Liver (tissue), 10 donors: ENCODE measurements at places on chromosomes 6 and 20.

- no peak overlapping the region for H3K4me3 ChIP-seq
- H3K4me1 ChIP-seq: peaks cover 9% of the 10 kb centered on the region
- H3K27me3 ChIP-seq: no peaks in the 10 kb centered on the region
- DNase-seq: no peak
- H3K36me3 ChIP-seq: no peaks in the 10 kb centered on the region
- H3K27ac ChIP-seq: no peak overlapping the region
Measured at GRCh38 chr20:7499201-7499600, 441.1 kb downstream of the HAO1 start.

DNA sequence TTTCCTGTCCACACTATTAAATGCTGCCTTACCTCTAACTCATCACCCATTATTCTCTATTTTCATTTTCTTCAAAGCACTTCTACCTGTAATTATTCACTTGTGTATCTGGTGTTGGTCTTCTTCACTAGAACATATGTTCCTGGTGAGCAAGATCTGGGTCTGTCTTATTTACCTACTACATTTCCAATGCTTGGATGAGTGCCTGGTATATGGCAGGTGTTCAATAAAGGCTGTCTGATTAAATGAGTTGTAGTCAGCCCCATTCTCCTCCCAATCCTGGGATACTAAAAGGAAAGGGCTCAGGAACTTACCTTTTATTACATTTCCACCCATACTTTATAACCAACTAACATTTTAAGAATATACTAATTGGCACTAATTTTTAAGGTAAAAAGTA lies 61.0 kb downstream of the CEP162 start:
- DNase-seq: no peak
- H3K4me3 ChIP-seq: no peak overlapping the region
- no peaks in the 10 kb centered on the region for H3K36me3 ChIP-seq
- no peak overlapping the region for H3K27ac ChIP-seq

GRCh38 chr20:37642246-37642645 lies 51.6 kb upstream of the CTNNBL1 start:
- no peak for DNase-seq
- H3K27ac ChIP-seq: no peak overlapping the region
- no peaks in the 10 kb centered on the region for H3K27me3 ChIP-seq
- no peaks in the 10 kb centered on the region for H3K36me3 ChIP-seq

DNA sequence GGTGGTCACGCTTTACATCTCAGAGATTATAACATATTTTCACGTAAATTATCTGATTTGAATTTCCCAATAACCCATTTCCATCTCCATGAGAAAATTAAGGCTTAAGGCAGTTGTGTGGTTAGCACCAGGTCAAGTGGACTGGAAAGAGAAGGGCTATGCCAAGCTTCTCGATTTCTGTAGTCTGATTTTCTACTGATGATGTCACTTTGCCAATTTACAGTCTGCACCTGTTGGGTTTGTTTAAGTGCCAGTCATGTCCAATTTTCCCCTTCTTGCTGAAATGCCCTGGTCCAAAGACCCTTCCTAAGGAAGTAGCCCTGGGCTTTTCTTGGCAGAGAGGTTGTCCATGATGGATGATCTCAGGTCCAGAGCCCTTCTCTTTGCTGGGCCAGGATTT lies 562.3 kb upstream of the BTBD3 start:
- H3K36me3 ChIP-seq: no peaks in the 10 kb centered on the region
- H3K4me3 ChIP-seq: no peak overlapping the region
- H3K27ac ChIP-seq: no peak overlapping the region
- no peaks in the 10 kb centered on the region for H3K27me3 ChIP-seq
- no peak for DNase-seq

- no peaks in the 10 kb centered on the region for H3K36me3 ChIP-seq
- no peaks in the 10 kb centered on the region for H3K27me3 ChIP-seq
- no peak overlapping the region for H3K4me3 ChIP-seq
Measured at GRCh38 chr6:109088995-109089394, 5.7 kb downstream of the SESN1 start.

DNA sequence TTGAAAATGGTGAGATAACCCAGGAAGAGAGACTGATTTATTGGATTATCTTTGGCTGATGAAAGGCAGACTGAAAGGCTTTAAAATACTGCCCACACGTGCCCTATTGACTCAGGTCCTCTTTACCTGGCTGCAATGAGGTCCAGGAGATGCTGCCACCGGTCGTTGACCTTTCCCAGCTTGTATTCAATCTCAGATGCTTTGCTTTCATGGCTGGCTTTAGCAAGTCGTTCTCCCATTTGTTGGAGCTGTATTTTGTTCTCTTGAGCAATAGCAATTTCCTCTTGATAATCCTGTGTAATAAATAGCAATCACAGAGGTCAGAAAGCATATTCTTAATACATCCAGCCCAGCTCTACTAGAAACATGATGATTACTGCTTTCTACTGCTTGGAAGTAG lies 368.8 kb downstream of the ESR1 start:
- no peaks in the 10 kb centered on the region for H3K4me1 ChIP-seq
- no peak overlapping the region for H3K27ac ChIP-seq
- H3K36me3 ChIP-seq: peaks cover 27% of the 10 kb centered on the region
- DNase-seq: no peak
- H3K4me3 ChIP-seq: no peak overlapping the region
- no peaks in the 10 kb centered on the region for H3K27me3 ChIP-seq

DNA sequence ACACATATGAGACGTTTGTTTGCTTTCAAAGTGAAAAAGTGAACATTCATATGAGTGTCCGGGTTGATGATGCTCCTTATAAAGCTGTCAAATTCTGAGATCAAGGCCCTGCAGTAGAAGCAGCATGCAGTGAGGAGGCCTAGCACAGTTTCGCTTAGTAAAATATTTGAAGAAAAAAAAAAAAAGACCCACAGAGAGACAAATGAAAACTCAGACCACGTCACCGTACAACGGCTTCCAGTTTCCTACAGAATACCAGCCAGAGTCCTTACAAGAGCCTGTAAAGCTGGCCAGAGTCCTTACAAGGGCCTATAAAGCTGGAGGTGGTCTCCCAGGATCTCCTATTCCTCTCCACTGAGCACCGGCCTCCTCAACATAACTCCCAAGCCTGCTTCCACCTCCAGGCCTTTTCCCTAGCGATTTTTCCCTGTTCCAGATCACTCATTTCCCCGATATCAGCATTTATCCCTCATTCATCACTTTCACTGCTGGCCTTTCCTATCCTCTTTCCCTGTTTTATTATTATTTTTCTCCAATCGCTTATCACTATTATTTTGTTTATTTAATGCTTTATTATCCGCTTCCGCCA lies 1.5 kb upstream of the HMGN4 start:
- peak overlapping the region; percentile 86 for H3K27ac ChIP-seq
- H3K36me3 ChIP-seq: no peaks in the 10 kb centered on the region
- no peaks in the 10 kb centered on the region for H3K4me1 ChIP-seq

- H3K4me1 ChIP-seq: no peaks in the 10 kb centered on the region
- no peak overlapping the region for H3K4me3 ChIP-seq
- no peaks in the 10 kb centered on the region for H3K27me3 ChIP-seq
- no peak for DNase-seq
- H3K27ac ChIP-seq: no peak overlapping the region
Measured at GRCh38 chr6:56796196-56796532, 153.5 kb upstream of the DST start.

GRCh38 chr20:48904566-48905296 lies 16.8 kb upstream of the ARFGEF2 start:
- peak; percentile 66 for DNase-seq
- no peaks in the 10 kb centered on the region for H3K27me3 ChIP-seq
- H3K4me1 ChIP-seq: peaks cover 3% of the 10 kb centered on the region

- H3K36me3 ChIP-seq: no peaks in the 10 kb centered on the region
- H3K4me1 ChIP-seq: peaks cover 3% of the 10 kb centered on the region
- no peaks in the 10 kb centered on the region for H3K27me3 ChIP-seq
- no peak overlapping the region for H3K4me3 ChIP-seq
- no peak overlapping the region for H3K27ac ChIP-seq
Measured at GRCh38 chr6:14965424-14966075, 280.3 kb upstream of the JARID2 start.

DNA sequence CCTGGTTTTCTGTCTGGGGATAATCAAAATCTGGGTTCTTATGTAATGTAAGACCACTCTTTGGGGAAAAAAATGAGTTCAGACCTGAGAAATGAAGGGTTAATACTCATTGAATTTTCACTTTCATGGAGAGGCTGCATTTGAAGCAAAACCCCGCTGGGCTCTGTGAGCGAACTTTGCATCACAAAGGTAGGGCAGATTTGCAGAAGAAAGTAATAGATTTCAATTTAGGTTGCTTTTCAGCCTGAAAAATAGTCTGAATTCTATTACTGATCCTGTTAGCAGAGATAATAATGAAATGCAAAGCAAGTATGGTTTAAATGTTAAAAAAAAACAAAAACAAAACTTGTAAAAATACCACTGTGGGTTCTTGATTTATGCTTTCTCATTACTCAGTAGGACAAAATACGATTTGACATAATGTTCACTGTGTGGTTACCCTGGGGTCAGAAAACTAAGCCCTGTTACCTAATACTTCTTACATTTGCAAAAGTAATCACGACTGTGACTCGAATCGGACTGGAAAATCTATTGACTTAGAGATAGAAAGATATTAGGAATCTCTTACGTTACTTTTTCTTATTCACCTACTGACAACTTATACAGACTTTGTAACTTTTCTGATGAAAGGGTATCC lies 72.2 kb downstream of the UST start:
- no peak overlapping the region for H3K27ac ChIP-seq
- H3K4me1 ChIP-seq: no peaks in the 10 kb centered on the region
- H3K4me3 ChIP-seq: no peak overlapping the region
- no peaks in the 10 kb centered on the region for H3K27me3 ChIP-seq
- H3K36me3 ChIP-seq: no peaks in the 10 kb centered on the region

GRCh38 chr6:122388945-122389344 lies 10.5 kb upstream of the HSF2 start:
- H3K27me3 ChIP-seq: no peaks in the 10 kb centered on the region
- no peak overlapping the region for H3K27ac ChIP-seq
- H3K4me1 ChIP-seq: no peaks in the 10 kb centered on the region
- DNase-seq: no peak
- no peaks in the 10 kb centered on the region for H3K36me3 ChIP-seq
